ENCODE measurements at places on chromosomes 6 and 20.

- no peak for DNase-seq
Observed at GRCh38 chr6:110137924-110138887, 41.3 kb downstream of the WASF1 start.

DNA sequence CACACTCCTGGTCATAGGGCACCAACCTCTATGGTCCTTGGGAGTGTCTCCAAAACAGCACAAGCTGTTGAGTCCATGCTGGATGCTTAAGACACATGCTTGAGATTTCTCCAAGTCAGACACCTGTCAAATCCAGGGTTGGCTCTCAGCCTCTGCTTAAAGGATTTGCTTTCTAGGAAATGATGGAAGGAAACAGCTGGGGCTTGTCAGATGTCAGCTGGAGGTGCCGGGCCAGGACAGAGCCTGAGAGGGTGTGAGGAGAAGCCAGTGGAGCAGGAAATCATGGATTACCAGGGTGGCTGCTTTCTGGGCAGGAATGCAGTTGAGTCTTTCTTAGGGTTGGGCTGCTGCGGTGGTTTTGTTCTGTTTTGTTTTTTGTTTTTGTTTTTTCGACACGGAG is 83.0 kb upstream of the FAM184A start:
- DNase-seq: no peak

DNA sequence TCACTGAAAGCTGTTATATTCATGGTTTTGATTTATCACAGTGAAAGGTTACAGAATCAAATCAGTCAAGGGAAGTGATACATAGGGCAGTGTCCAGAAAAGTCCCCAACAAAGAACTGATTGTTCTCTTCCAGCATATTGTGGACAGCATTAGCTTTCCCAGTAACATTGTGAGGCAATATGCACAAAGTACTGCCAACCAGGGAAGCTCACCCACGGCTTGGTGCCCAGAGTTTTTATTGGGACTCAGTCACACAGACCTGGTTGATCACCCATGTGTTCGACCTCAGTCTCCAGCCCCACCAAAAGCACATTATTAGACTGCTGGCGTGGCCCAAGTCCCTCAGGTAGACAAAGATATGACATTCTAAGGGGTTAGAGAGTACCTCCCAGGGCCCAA is 76.0 kb downstream of the LCA5 start:
- no peak for DNase-seq

- no peak for DNase-seq
Observed at GRCh38 chr6:168526841-168527281, 85.9 kb downstream of the SMOC2 start.

DNA sequence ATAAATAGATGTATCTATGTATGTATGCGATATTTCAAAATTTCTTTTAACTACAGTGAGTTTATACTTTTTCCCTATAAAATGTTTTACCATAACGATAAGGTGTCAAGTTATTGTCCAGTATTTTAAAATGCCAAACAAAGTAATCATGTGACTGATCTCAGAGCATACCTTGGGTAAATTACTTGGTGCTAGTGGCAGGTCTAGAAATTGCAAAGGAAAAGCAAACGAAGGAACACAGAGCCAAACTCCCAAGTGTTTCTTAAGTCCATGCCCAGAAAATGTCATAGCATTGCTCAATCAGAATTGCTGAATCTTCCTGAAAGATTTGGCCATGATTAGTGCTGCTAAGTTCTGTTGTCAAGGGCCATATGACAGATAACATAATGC is 77.5 kb downstream of the CAP2 start:
- DNase-seq: no peak
